ENCODE measurements at places on chromosomes 6 and 20.

DNA sequence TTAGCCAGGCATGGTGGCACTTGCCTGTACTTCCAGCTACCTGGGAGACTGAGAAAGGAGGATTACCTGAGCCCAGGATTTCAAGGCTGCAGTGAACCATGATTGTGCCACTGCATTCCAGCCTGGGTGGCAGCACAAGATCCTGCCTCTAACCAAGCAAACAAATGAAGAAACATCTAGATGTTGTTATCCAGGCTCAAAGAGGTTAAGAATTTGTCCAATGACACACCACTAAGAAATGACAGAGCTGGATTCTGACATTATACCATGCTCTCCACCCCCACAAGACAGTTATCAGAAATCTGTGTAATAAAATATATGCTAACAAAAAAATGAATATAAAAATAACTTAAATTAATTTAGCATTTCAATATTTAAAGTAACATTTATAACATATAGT is 925.5 kb upstream of the SLC35B3 start:
- DNase-seq, result no peak

- no peak for DNase-seq
Measured at GRCh38 chr6:126182650-126183311, 157.1 kb upstream of the CENPW start.

GRCh38 chr6:819122-819521 is 126.2 kb upstream of the EXOC2 start:
- DNase-seq, result no peak

- DNase-seq, result no peak
Measured at GRCh38 chr6:156455847-156456246, 321.3 kb upstream of the ARID1B start.

DNA sequence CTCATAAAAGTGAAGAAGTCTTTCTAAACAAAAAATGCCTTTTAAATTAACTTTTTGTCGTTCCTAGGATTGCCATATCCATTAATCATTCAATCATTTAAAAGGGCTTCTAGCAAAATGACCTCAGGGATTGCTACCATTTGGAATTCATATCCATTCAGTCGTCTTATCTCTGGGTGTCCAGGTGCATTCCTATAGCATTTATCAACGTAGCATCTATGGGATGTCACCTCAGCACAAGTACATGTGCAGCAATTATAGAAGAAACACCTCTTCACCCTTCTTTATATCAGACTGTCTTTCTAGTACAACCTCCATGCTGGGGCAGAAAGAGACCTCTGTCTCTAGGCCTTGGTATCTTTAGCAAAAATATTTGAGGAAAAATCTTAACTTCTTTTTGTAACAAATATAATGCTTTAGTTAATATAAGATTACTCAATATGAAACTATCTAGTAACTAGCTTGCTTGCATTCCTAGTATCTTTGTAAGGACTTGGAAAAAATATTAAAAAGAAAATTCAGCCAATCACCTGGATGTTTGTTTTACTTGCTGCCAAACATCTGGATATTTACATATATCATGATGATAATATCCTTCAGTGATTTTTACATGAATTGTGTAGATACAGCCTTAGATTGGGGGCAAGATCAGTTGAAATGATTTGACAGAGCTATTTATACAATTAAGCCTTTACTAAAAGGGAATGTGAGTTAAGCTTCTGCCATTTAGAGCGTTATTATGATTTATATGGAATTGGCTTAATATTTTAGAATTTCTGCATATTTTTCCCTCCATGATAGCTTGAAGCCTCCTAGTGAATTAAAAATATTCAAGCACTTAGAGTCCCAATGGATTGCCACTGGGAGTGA is 356.8 kb downstream of the HDGFL1 start:
- DNase-seq, result no peak

GRCh38 chr6:34771727-34772126 is 14.4 kb downstream of the SNRPC start:
- DNase-seq, result no peak

- no peak for DNase-seq
Measured at GRCh38 chr6:74973591-74973990, 232.3 kb downstream of the COL12A1 start.

- DNase-seq, result no peak
Measured at GRCh38 chr6:145043926-145044500, 691.3 kb downstream of the EPM2A start.

GRCh38 chr6:167915139-167915538 is 82.3 kb upstream of the KIF25 start:
- no peak for DNase-seq

- DNase-seq, result no peak
Measured at GRCh38 chr6:151241853-151242252, 2.1 kb downstream of the AKAP12 start.

- DNase-seq, result no peak
Measured at GRCh38 chr6:143251288-143251687, 190.6 kb downstream of the AIG1 start.

GRCh38 chr6:13215390-13215789 is 112.9 kb downstream of the TBC1D7 start:
- no peak for DNase-seq

DNA sequence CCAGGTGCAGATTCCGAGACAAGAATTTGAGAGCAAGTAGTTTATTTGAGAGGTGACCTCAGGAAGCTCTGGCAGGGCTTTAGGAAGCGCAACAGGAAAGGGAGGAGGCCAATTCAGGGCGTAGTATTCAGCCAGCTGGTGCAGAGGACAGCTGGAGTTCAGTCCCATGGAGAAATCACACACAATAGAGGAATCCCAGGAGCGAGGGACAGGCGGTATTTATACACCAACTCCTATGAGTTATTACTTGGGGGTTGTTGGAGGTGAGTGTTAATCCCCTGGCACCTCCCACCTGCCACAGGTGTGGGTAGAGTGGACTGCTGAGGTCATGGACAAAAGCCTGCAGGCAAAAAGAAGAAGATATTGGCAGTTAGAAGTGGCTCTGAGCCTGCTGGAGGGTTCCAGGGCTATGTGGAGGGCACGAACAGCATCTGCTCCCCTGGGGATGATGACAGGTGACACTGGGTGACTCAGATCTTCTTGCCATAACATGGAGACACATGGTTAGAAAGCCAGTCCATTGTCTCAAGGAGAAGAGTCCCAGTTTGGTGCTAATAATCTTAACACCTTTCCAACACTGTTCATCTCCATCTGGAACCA is 13.9 kb upstream of the SULF2 start:
- DNase-seq, result no peak
